ENCODE measurements at places on chromosomes 12 and 14.

DNA sequence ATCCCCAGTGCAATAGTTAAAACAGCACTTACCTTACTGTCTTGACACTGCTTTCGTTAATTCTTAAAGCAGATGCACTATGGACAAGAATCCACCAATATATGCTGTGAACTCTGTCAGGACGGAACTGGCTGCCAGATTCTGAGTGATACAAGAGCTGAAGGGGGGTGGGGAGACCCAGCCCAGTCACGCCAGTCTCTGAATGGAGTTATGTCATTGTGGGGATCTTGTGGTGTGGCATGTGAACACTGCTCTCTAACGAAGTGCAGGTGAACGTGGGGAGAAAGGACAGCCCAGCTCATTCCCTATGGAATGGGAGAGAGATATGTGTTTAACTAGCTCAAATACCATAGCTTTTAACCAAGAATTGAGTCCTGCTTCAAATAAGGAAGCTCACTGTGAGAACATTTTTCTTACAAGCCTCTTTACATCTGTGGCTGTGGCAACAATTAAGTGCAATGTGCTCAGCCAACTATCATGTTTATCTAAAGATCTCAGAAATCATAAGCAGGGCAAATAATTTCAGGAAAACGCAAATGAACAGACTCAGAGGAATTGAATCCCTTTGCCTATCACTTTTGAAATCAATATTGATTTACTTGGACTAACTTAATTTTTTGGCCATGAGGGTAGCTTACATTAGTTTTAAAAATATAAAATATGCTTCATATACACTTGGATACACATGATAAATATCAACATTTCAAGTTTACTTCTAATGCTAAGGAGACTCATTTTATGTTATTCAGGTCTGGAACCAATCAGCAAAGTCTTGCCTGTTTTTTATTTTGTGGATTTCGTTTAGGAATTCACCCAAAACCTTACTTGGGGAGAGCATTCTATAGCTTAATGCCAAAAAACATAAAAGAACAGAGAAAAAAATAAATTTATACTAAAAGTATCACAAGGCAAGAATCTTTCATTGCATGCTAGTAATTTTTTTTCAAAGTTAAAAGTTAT lies at the start of gene LUM:
TSS of gene LUM (minus strand) at position 129 of the 960 bp plus-strand sequence. CDS start 2,515 bp downstream, outside the sequence.
- DNase-seq: no peak

- no peak for DNase-seq
Observed at GRCh38 chr12:111270774-111271173, 98.1 kb downstream of the PHETA1 start.

DNA sequence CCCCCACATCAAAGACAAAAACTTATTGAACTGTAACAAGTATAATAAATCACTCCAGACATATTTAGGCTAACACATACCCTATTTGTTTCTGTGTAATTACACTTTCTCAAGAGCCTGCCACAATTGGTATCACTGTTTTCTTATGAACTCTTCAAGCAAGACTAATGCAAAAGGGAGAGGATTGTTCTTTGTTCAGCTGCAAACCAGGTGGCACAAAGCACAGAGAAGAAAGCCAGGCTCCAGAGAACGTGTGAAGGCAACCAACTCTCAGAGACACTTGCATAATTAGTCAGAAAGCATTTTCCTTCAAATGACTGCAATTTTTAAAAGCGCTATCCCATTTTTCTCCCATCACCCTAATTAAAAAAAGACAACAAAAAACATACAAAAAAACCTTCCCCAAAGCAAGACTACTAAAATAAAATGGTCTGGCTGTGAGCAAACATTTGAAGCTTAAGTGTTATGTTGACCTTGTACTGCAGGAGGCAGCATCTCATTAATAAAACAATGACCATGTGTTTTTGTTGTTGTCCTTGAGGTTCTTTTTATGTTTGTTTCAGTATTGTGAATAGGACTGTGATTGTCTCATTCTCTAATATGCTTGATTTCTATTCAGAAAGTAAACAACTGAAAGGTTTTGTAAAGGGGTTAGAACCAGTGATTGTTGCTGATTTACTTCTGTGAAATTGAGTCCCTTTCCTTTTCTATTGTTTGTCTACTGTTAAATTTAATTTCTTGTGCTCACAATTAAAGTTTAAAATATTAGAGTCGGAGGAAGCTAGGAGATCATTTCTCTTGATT lies 452.7 kb upstream of the PDE3A start:
- DNase-seq: no peak

DNA sequence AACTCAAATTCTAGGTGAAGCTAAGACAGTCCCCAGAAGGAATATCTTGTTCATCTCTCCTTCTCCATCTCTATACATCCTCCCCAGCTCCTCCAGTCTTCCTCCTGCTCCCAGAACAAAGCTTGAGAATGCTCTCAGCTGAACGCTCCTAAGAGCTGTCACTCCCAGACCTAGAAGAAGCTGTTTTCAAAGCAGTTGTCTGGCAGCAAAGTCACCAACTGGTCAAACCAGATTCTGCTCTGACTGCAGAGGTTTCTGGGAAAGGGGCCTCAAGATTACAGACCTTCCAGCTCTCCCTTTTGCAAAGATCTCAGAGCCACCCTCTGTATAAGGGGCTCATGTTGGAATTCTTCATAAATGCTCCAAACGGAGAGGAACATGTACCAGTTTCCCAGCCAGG lies 9.6 kb upstream of the HSPB8 start:
- no peak for DNase-seq

DNA sequence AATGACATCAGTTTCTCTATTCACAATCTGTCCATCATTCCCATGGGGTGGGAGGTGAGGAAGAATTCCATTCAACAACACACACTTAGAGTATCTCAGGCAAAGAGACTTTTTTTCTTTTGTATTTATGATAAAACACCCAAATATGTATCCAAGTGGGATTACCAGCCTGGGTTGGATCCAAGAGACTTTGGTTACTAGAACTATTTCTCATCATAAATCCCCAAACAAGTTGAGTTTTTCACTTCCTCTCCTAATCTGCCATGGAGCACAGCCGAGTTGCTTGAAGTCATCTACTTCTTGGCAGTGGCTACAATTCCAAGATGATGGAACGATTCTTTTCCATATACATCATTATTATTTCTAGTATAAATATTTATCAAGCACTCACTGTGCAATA lies 209.2 kb upstream of the HMGA2 start:
- DNase-seq: no peak

GRCh38 chr14:83461521-83461920 lies 1927.9 kb upstream of the SEL1L start:
- no peak for DNase-seq

- no peak for DNase-seq
Observed at GRCh38 chr12:54333420-54334034, 8.6 kb downstream of the COPZ1 start.

DNA sequence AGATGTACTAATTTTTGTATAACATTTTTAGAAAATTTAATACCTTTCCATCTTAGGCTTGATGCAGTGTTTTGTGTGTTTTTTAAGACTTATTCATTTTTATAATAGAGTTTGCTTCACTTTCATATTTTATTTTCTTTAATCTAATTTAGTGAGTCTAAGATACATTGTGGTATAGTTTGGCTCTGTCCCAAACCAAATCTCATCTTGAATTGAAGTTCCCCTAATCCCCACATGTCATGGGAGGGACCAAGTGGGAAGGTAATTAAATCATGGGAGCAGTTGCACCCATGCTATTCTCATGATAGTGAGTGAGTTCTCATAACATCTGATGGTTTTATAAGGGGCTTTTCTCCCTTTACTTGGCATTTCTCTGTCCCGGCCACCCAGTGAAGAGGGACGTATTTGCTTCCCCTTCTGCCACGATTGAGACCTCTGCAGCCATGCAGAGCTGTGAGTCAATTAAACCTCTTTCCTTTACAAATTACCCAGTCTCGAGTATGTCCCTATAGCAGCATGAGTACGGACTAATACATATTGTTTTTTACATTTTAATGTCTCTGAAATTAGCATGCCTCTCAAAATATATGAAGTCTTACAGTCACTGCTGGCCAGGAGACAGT lies 34.9 kb downstream of the GABARAPL1 start:
- no peak for DNase-seq

DNA sequence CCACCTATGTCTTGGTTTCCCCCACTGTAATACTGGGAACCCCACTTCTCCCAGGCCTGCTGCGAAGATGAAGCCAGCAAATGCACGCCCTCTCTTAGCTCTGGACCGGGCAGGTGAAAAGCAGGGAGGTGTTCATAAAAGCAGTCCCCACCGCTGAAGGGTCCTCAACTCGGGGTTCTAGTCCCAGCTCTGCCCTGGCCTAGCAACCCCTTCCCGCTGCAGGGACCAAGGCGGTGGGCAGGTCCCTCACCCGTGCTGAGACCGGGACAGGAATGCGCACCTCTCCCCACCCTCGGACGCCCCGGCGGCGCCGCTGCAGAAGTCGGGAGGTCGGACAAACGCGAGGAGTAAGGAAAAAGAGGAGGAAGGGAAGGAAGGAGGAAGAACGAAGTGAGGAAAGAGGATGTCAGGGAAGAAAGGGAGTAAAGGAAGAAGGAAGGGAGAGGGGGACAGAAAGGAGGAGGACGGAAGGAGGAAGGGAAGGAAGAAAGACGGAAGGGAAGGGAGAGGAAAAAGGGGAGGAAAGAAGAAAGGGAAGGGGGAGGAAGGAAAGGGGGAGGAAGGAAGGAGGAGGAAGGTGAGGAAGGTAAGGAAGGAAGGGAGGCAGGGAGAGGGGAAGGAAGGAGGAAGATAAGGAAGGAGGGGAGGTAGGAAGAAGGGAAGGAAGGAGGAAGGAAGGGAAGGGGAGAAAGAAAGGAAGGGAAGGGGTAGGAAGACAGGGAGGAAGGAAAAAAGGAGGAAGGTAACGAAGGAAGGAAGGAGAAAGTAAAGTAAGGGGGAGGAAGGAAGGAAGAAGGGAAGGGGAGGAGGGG lies 701 bp downstream of the SPRING1 start:
- no peak for DNase-seq

DNA sequence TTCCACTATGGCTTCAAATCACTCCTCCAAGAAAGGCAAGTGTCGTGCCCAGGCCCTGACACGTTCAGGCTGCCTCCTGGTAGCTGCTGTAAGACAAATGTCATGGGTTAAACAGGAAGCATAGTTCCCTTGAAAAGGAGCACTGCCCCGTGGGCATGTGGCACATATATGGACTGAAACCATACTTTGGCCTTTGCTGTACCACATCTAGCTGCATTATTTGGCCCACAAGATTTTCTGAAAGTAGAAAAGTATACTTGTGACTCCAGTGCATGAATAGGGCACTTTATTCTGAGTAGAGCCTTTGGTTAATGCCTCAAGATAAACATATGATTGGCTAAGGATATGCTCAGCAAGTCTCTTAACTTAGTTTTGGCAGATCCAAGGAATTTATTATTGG lies 218.7 kb upstream of the EGLN3 start:
- DNase-seq: no peak

DNA sequence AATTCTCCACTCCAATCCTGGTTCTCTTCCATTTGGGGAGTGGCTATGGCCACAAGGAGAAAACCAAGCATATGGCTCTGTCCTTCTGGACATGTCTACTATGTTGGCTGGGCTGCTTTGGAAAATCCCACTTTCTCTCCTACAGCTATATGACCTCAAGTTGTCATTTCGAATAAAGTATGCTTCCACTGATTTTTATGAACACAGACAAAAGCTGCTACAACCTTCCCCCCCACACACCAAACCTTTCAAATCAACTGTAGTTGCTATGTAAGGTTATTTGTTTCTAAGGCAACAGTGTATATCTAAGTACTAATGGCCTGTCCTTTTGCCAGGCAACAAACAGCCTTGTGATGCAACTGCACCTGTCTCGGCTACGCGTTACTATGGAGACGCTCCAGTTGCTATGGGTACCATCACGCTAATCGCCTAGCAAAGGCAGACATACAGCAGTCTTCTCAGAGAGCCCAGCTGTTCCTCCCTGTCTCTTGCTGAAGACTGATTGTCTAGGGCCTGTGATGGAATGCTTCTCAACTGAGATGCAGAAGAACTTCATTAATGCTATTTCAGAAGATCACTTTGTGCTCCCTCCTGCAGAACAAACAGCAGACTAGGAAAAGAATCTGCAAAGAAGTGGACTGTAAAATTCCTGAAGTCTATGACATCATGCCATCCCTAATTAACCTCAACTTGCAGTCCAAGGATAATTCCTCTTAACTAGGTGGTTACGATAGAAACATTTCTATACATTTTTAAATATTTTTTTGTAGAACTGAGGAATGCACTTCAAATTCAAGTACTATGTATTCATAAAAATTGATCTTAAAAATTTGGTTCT lies 67.6 kb downstream of the FOXN3 start:
- DNase-seq: no peak

DNA sequence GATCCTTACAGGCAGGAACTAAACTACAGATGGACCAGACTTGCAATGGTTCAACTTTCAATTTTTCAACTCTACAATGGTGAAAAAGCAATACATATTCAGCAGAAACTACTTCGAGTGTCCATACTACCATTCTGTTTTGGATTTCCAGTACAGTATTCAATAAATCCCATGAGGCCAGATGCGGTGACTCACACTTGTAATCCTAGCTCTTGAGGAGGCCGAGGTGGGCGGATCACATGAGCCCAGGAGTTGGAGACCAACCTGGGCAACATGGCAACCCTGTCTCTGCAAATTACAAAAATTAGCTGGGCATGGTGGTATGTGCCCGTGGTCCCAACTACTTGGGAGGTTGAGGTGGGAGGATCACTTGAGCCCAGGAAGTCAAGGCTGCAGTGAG lies 336.1 kb downstream of the MED13L start:
- no peak for DNase-seq

DNA sequence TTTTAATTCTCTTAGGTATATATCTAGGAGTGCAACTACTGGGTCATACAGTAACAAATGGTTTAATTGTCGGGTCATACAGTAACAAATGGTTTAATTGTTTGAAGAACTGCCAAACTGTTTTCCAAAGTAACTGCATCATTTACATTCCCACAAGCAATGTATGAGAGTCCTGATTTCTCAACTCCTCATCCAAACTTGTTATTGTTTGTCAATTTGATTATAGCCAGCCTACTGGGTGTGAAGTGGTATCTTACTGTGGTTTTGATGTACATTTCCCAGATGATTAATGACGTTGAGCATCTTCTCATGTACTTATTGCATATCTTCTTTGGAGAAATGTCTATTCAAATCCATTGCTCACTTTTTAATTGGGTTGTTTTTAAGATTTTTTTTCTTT lies 67.6 kb upstream of the CFL2 start:
- DNase-seq: no peak

DNA sequence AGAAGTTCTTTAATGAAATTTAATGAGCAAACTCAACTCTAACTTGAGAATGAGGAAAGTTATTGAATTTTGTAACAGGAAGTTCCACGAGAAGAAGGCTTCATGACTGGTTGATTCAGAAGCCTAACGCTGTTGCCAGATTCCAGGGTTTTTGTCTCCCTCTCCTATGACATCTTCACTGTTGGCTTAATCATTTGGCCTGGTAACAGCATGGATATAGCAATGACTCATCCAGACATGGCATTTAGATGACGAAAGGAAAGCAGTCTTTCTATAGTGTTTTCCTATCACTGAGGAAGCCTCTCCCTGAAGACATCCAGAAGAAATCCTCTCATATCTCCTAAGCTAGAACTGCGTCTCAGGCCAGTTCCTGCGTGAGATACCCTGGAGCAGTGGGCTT lies 9.4 kb upstream of the KCNA1 start:
- no peak for DNase-seq

GRCh38 chr12:89029961-89030360 lies 322.3 kb downstream of the DUSP6 start:
- no peak for DNase-seq
